ENCODE measurements at places on chromosomes 7 and 10. TPM values are rescaled to one million over a fixed set of nuclear protein-coding genes. Genes with fewer than 3 reads are reported as not detected.
A peak's percentile ranks its signal among the peaks of the same experiment; 100 is the strongest.

DNA sequence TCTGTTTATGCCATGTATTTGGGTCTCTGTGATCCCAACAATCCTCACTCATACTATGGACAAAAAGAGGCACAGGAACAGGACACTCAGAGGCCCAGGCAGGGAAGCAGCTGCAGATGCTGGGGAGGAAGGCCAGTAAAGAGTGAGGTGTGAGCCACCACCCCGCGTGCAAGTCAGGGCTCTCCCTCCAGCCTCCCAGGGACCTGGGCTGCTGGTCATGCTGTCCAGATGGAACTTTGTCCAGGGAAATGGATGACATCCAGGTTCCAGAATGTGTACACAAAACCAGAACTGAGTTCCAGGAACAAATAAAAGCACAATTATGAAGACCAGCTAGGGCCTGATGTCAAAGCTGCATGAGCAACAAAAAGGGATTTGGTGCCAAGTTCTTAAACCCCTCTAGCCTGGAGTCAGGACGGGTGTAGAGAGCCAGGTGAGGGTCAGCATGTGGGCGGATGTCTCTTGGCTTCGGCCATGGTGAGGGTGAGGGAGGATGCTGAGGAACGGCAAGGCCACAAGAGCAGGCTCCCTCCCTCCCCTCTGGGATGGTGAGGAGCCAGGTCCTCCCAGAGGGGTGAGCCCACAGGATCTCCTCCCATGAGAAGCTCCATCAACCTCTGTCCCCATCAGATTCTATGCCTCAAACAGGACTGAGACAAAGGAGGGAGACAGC, 739.7 kb downstream of the PARD3 start:
- no peak for DNase-seq

The CCDC172 gene
- not detected for total RNA-seq

The PGAM2 gene
- total RNA-seq, result 1.9 TPM

The SSC4D gene
- total RNA-seq, result 42.6 TPM

The LRGUK gene
- total RNA-seq, result 1.6 TPM

DNA sequence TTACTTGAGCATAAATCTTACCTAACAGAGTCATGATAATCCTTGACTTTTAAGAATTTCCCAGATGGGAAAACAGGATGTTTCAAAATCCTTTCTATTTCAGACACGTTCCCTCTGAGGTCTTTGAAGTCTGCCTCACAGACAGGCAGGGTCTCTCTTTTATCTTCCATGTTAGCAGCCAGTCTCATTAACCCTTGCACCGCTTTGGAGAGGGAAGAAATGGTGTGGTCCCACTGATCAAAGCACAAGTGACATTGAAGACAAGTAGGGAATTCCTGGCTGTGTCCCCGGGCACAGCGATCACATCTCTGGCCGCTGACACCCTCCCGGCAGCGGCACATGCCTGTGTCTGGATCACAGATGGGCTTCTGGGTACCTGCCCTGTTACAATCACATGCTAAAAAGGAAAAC, 52.7 kb upstream of the LAMB1 start:
- no peak for DNase-seq

DNA sequence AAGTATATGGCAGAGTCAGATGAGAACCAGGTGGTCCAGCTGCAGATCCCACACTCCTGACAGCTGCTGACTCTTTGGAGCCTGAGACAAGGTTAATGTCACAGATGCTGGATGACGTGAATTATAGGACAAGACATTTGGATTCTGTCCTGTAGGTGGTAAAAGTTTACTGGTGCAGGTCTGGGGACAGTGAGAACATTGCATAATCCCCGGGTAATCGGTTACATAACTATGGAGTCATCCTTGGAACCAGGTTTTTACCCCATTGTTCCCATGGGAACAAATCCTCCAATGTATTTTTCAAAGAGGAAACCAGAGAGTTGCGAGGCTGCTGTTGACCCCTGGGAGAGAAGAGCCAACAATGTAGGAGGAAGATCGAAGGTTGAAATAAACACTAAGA, 27.5 kb upstream of the ZCCHC24 start:
- no peak for DNase-seq

GRCh38 chr7:34207810-34208209, 302.5 kb downstream of the BMPER start:
- no peak for DNase-seq

DNA sequence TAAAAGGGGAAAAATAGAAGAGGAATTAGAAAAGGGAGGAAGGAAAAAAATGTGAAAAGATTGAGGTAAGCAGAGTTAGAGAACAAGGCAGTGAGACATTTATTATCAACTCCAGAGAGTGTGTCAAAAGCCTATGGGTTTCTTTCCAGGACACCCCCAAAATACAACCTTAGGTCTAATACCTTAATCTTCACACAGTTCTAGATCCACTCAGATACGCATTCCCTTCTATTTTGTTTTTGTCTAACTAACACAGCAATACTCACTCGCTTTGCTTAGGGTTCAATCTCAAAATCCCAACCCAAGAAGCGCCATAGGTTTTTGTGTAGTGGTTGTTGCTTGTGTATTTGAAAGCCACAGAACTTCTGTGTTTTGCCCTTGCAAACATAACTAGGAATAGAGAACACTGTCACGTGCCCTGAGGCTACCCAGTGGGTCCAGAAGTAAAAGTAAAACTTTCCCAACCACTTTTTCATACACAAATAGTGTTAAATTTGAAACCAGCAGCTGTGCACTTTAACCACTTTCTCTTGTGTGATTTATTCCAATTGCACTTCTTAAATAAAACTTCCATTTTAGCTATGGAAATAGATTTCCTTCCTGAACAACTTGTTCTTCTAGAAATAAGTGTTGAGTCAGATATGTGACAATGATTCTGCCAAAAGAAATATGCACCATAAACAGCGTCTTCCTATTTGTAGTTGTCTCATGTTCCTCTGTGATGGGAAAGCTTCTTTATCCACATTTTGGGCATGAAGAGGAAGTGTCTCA, 414.7 kb upstream of the GHITM start:
- DNase-seq, result no peak

The SLC26A3 gene
- total RNA-seq, result not detected

DNA sequence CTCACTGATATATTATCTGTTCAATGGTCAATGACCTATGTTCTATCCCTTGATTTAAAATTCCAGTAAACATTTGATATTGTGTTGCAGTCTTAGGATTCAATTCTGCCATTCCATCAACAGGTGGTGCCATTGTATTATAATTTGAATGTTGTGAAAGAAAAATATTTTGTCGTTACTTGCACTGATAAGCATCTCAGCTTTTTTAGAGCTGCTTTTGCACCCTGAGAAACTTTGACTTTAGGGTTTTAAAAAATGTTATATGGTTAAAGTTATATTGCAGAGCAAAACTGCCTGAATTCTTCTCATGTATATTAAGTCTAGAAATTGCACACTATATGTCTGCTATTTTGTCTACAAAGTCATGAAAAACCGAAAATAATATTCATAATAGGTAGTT, 18.8 kb upstream of the MINDY3 start:
- DNase-seq, result no peak

The TMEM196 gene
- total RNA-seq, result not detected

The TAS2R41 gene
- not detected for total RNA-seq

The FXYD4 gene
- not detected for total RNA-seq

The COMTD1 gene
- 16.8 TPM for total RNA-seq

- DNase-seq, result peak; percentile 82
Observed at GRCh38 chr10:32055478-32056135, 618 bp downstream of the KIF5B start.

GRCh38 chr7:112497481-112497880, 16.7 kb downstream of the LSMEM1 start:
- DNase-seq, result peak; percentile 24

- DNase-seq, result no peak
Observed at GRCh38 chr7:132735476-132735875, 159.2 kb upstream of the PLXNA4 start.

The HOXA3 gene
- not detected for total RNA-seq

- DNase-seq, result no peak
Observed at GRCh38 chr10:112071596-112072133, 111.9 kb downstream of the GPAM start.

- no peak for DNase-seq
Observed at GRCh38 chr7:42661312-42661711, 250.6 kb downstream of the C7orf25 start.

DNA sequence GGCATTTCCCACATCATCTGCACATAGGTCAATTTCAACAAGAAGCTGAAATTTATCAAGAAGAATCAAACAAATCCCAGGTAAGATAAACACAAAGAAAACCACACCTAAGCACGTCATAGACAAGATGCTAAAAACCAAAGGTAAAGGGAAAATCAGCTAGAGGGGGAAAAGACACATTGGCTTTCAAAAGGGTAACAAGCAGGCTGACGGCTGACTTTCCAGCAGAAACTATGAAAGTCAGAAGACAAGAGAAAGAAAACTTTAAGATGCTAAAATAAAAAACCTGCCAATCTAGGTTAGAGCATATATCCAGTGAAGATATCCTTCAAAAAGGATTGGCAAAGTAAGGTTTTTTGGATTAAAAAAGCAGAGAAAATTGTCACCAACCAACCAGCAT, 59.9 kb upstream of the RHEB start:
- DNase-seq, result no peak

All from endodermal cell (in vitro differentiated cells).